ENCODE measurements at places on chromosomes 4 and X. TPM values are rescaled to one million over a fixed set of nuclear protein-coding genes. Genes with fewer than 3 reads are reported as not detected.

GRCh38 chrX:150486011-150486410 is 82.4 kb upstream of the MTM1 start:
- H3K27ac ChIP-seq = no peak overlapping the region
- DNase-seq = peak; percentile 36
- no peaks in the 10 kb centered on the region for H3K27me3 ChIP-seq
- no peaks in the 10 kb centered on the region for H3K4me1 ChIP-seq
- peaks cover 1% of the 10 kb centered on the region for H3K36me3 ChIP-seq

DNA sequence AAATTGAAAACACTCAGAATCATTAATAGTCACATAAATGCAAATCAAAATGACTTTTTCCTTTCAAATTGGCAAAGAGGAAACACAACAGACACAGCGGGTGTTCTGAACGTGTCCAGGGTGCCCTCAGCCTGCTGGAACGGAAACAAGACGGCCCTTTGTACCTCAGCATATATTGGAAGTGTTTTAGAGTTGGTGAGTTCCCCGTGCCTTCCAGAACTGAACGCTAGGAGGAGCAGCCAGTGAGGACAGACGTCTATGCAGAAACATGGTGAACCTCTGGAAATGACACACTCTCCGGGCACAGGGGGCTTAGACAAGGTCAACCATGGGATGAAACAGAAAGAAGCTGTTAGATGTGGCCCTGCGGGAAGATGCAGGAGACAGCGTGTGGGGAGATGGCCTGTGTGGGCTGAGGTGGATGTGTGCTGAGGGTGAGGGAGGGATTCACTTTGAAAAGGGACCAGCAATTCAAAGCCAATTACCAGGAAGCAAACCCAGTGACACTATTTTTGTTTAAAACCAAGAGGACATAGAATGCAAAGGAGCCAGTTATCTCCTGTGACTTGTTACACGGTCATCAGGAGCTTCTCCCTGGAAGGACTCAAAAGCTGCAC is 40.4 kb downstream of the RNF212 start:
- H3K36me3 ChIP-seq = no peaks in the 10 kb centered on the region
- peak; percentile 55 for DNase-seq
- peaks cover 19% of the 10 kb centered on the region for H3K27me3 ChIP-seq
- no peak overlapping the region for H3K27ac ChIP-seq
- H3K4me3 ChIP-seq = no peak overlapping the region

DNA sequence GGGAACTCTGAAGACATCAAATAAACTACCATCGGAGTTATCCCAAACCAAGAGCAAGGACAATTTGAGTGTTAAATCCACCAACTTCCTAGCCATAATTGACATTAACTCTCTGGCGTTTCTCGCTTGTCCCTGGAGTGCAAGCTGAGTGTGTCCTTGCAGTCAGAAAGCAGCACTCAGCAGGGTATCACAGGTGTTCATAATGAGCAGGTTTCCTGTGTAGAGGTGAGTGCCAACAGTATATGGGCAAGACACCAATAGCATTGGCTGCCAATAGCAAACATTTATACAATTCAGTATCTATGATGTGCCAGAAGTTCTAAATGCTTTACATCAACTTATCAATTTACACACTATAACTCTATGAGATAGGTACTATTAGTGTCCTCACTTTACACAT is 11.2 kb downstream of the BLTP1 start:
- no peak overlapping the region for H3K27ac ChIP-seq
- no peaks in the 10 kb centered on the region for H3K36me3 ChIP-seq
- DNase-seq = no peak
- no peak overlapping the region for H3K4me3 ChIP-seq

GRCh38 chrX:139933904-139934303 is 1.1 kb upstream of the ATP11C start:
- no peak for DNase-seq
- peak overlapping the region; percentile 89 for H3K27ac ChIP-seq
- no peaks in the 10 kb centered on the region for H3K27me3 ChIP-seq
- peak overlapping the region; percentile 52 for H3K4me3 ChIP-seq

DNA sequence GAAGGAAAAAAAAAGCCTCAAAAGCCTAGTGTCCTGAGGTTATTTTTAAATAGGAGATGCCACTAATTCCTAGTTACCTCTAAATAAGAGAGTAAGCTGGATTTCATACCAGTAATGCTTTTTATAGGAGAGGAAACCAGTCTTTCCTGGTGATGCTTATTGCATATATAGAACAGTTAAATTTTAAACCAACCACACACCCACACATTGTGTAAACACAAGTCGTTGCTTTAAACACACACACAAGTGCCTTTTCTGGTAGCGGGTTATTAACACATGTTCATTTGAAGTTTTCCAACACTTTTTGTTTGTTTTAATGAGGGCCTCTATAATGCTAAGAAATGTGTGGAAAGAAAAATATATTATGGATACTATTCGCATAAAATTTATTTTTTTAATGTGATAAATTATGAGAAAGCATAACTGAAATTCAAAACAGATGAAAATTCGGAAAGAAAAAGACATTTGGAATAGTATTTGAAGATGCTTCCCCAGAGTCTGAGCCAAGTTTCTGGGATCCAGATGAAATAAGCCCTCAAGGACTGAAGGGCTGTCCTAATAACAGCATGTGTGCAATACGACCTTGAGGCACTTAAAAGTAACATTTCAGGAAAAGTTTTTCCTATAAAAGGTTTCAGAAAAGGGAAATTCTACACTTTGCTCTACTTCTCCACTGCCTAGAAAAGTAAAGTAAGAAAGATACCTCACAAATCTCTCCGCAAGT is 2.0 kb downstream of the ANTXR2 start:
- peaks cover 3% of the 10 kb centered on the region for H3K36me3 ChIP-seq
- H3K27ac ChIP-seq = peak overlapping the region; percentile 89
- H3K4me3 ChIP-seq = peak overlapping the region; percentile 93
- peaks cover 5% of the 10 kb centered on the region for H3K4me1 ChIP-seq

MAGEA2 gene
- total RNA-seq = not detected

GRCh38 chr4:171203425-171203824 is 609.8 kb upstream of the GALNTL6 start:
- H3K36me3 ChIP-seq = no peaks in the 10 kb centered on the region
- H3K27me3 ChIP-seq = no peaks in the 10 kb centered on the region
- H3K4me1 ChIP-seq = no peaks in the 10 kb centered on the region
- no peak overlapping the region for H3K4me3 ChIP-seq
- H3K27ac ChIP-seq = no peak overlapping the region
- DNase-seq = no peak

DNA sequence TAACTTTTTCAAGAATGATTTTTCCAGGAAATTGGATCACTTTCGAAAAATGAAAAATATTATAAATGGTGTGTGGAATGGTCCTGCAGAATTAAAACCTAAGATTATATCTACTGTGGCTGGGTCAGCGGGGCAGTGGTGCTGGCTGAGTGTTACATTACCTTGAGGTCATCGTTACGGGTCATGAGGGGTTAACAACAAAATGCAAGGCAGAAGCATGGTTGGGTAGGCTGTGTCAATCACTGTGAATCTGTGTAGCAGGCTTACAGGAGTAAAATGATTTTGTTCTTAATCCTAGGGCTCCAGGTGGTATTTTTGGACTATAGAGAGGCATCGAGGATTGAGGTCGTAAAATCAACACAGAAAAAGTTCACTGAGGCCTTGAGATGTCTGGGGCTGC is 105.2 kb upstream of the AMOT start:
- no peaks in the 10 kb centered on the region for H3K4me1 ChIP-seq
- no peak overlapping the region for H3K27ac ChIP-seq
